ENCODE measurements at places on chromosomes 3 and 15. TPM values are rescaled to one million over a fixed set of nuclear protein-coding genes. Genes with fewer than 3 reads are reported as not detected.
A peak's percentile ranks its signal among the peaks of the same experiment; 100 is the strongest.

DNA sequence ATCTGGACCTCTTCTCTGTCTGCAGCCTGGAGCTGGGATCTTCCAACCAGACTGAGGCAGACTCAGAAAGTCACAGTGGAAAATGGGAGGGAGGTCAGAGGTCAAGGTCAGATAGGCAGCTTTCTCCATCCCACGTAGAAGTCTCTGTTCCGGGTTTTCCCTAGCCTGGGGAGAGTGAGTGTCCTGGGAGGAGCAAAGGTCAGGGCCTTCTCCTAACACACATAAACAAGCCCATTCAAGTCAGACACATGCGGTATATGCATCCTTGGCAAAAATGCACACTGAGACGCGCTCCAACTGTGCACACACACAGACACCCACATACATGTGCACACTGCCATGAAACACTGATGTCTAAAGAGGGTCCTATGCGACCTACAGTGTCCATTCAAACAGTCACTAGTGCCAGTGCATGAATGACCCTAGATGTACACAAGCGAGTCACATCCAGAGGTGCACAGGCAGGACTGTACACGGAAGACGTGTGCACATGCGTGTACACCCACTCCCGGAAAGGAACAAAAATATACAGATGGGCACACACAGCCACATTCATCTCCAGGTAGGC lies 681 bp downstream of the TWF2 start:
- no peak for DNase-seq

DNA sequence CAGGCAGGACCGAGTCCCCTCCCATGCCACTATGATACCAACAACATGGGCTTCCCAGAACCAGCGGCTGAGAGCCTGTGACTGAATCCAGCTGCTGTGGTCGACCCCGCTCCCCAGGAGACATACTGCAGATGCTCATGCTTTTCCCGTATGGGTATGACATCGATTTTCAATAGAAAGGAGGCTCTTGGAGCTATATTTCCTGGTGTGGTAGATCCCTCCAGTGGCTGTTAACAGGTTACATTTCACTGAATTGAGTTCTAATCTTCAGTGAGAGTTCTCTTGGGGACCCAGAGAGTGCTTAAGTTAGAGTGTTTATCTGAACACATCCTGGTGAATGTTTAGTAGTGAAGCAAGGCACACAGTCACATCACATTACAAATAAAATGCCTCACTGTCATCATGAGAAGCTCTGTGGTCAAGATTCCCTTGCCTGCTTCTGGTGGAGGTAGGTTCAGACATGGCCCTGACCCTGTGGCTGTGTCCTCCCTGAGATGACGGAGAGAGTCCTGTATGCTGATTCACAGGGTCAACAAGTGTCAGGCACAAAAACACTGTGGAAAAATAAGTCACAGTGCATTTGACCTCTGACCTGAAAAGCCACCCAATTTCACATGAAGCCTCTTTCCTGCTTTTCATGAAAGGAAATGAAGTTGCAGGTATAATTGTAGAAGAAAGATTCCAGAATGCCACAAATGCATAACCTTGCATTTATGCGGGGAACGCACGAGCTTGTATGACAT lies 110.9 kb downstream of the GABRG3 start:
- no peak for DNase-seq

DNA sequence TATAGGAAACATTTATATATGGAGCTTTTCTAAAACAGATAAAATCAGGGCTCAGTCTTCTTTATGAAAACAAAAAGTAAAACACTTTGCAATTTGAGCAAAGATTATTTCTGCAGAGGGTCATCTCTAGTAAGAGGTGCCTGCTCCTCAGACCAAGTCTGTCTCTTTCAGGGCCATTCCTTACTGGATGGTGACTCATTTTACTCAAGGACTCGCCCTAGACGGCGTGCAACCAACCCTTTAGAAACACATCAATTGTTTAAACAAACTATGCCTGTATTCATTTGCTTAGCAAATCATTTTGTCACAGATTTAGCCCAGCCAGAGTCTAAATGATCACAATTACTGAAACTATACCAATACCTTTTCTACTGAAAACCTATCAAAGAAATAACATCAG lies 242.8 kb upstream of the ICE2 start:
- DNase-seq = peak; percentile 31

DNA sequence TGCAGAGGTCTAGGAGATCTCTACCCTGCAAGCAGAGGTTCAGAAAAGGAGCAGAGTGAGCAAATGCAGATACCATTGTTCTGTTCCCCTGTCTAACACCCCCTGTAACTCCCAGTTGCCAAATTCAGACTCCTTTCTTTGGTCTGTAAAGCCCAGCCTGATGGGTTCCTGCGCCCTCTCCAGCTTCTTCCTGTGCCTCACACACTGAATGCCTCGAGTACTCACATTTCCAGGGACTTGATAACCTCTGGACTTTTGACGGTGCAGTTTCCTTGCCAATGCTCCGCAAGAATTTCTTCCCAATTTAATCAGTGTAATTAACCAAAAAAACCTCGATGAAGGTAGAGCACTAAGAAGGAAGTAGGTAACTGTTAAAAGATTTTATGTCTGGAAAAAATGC lies 19.3 kb downstream of the PDE8A start:
- DNase-seq = no peak

LNP1 gene
- 2.3 TPM for total RNA-seq

- DNase-seq = no peak
Measured at GRCh38 chr3:105399611-105400010, 32.9 kb downstream of the ALCAM start.

LSAMP gene
- total RNA-seq = 0.87 TPM

DNA sequence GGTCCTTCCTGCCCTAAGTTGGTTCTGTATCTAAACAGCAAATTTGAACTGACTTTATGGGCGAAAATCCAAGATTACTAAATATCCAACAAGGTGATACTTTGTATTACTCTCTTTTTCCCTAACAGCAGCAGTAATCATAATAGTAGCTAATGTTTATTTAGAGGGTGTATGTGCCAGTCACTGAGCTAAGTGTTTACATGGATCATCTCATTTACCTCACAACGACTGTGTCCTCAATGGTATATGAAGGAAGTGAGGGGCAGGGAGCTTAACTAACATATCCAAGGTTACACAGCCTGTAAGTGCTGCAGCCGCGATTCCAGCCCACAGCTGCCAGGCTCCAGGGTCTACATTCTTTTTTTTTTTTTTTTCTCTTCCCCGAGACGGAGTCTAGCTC lies 10.3 kb upstream of the LRRC34 start:
- DNase-seq = no peak

CACNA2D3 gene
- 0.14 TPM for total RNA-seq

- DNase-seq = no peak
Measured at GRCh38 chr3:69784954-69785514, 45.8 kb downstream of the MITF start.

DNA sequence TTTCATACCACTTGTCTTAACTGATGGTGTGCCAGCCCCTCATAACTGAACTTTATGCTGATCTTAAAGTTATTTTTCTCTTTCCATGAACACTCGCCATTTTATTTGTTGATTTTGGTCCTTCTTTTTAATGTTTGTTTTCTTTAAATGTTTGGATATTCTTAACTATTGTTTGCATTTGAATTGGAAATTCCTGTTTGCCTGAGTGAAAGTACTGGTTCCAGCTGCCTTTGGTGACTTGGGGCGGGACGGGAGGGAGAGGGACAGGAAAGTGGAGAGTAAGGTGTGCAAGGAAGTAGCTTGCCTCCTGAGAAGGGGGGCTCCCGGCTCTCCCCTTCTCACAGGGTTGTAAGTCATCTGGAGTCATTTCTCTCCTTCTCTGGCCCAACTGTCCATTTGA lies 287.1 kb upstream of the PPP2R3A start:
- no peak for DNase-seq

- no peak for DNase-seq
Measured at GRCh38 chr3:189340680-189341460, 169.1 kb downstream of the TPRG1 start.

DNA sequence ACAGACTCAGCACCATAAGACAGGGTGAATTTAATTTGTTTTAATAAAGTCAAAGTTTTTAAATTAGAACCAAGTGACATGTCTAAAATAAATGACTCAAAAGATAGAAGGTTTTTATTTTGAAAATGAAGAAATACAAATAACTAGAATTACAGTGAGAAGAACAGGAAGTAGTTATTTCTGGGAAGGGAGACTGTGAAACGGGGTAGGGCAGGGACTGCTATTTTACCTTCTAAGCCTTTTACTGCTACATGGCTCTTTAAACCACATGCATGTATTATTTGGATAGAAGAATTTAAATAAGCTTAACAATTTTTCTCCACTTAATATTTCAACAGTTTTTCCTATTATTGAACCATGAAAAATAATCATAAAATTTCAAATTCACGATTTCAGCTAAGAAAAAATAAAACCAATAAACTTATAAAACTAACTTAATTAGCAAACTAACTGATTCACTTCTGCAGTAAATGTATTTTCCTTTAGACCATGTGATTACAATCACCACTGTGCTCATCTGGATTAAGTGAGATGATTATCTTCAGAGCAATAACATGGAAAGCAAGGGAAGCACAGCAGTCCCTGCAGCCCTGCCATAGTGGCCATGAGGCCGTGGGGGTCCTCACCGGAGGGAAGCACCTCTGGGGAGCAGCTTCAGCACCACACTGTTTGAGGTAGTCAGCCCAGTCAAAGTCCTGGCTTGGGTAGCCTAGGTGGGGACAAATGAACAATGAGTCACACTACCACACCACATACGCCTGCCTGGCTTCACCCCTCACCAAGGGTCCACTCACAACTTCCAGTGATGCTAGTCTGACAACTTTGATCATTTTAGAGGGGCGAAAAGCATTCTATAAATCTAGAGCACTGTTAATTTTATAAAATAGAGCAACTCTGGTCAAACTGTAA lies 28.3 kb upstream of the STIMATE start:
- no peak for DNase-seq

CFAP44 gene
- total RNA-seq = 2.1 TPM

DNA sequence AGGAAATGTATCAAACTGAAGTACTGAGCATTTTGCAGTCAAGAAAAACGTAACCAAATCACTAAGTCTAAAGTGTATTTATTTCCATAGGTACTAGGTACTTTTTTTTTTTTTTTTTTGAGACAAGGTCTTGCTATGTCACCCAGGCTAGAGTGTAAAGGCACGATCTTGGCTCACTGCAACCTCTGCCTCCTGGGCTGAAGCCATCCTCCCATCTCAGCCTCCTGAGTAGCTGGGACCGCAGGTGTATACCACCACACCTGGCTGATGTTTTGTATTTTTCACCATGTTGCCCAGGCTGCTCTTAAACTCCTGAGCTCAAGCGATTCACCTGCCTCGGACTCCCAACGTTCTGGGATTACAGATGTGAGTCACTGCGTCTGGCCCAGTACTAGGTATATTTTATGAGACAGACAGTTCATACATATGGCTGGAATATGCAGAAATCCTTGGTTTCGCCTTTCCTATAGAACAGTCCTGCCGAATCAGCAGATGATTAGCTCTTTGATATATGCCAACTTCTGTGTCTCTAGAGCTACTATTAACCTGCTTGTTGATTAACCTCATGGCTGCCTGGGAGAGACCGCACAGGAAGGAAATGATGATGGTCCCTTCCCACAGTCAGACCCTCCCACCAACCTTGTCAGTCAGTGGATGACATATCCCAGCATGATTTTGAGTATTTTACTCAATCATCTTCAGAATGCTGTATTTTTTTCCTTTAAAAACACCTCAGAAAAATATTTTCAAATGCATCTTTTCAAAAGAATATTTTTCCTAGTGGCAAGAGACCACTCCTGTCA lies 32.3 kb downstream of the TMOD3 start:
- no peak for DNase-seq

ITPKA gene
- total RNA-seq = 9.8 TPM

GPR160 gene
- 11.0 TPM for total RNA-seq

AADAC gene
- not detected for total RNA-seq

GRCh38 chr3:144626835-144627234 lies 655.2 kb downstream of the DIPK2A start:
- no peak for DNase-seq

DNA sequence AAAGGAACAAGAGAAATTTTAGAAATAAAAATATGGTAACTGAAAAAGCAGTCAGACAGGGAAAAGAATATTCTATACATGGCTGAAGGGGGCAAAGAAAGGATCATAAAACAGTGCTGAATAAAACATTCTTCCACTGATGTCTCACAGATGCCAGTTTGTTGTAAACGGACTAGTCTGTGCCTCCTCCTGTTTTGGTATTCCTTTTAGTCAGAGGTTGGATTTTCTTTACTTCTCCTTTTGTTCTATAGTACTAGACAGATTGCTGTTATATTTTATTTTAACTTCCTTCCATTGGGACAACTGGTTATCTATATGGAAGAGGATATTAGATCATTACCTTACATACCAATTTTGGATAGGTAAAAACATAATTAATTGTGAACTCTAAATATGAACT lies 16.0 kb upstream of the GNB5 start:
- DNase-seq = no peak

Measured in epithelial cell of proximal tubule (primary cell).